ENCODE measurements at places on chromosomes 4 and X.

- no peak for DNase-seq
Observed at GRCh38 chr4:111274486-111274885, 651.6 kb upstream of the PITX2 start.

DNA sequence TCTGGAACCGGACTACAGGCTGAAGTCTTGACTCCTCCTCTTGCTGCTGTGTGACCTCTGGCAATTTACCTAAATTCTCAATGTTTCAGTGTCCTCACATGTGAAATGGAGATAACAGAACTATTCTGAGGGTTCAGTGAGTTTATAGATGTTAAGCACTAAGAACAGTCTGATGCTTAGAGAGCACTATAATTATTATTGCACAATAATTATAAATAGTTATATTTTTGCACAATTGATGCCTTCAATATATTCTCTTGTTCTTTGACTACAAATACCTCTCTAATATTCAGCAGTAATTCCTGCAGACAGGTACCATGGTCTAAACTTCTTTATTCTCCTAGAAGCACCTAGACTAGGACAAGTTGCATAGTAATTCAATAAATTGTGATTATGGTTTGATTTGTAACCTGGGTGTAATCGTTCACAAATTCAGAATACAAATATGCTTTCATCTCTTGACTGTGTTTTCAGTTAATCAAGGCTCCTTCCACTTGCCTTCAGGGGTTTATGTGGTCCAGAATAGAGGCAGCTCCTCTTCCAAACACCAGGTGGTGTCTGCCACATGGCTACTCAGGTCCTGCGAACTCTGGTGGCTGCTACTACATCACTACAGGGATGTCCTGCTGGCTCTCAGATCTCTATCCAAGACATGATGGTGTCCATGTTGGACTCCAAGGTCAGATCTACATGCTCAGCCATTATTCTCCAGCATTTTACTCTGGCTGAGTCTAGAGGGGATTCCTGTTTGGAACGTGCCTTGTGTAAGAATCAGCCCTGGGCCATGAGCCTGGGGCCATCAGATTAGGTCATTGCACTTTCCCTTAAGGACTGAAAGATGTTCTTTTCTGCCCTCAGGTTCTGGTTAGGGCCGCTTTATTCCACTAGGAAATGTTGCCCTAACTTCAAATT lies 103.4 kb downstream of the QRFPR start:
- DNase-seq, result peak; percentile 13

DNA sequence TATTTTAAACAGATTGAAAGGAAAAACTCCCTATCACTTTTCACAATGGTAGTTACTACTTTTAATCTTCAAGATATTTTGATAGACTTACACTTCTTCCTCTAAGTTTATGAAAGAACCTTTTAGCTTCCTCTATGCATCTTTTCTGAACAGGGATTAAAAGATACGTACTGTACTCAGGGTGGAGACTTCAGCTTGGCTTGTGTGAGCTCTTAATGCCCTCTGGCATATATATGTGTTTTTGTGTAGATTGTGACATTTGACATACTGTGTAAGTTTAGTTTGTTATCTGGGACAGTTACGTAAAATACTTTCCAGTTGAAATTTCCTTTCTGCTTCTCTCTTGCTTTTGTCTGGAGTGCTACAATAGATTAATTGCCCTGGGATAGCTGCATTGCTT lies 109.3 kb upstream of the NUDT6 start:
- no peak for DNase-seq

DNA sequence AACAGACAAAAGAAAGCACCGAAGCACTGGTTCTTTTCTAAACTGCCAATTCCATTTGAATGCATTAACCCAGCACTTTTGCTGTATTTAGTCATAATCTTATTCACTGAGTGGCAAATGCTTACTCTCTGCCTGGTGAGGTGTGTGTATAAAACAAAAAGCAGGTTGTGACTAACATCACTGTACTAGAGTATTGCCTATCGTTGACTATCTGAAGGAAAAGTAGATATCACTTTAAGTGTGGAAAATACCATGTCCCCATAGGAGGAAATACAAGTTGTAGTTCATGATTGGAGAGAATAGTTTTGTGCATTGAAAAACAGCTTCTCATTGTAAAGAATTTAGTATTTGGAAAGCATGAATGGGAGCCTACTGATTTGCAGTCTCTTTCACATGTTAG lies 2.7 kb downstream of the PDLIM5 start:
- DNase-seq, result no peak

GRCh38 chrX:154448484-154448883 lies 4.5 kb downstream of the FAM50A start:
- no peak for DNase-seq

DNA sequence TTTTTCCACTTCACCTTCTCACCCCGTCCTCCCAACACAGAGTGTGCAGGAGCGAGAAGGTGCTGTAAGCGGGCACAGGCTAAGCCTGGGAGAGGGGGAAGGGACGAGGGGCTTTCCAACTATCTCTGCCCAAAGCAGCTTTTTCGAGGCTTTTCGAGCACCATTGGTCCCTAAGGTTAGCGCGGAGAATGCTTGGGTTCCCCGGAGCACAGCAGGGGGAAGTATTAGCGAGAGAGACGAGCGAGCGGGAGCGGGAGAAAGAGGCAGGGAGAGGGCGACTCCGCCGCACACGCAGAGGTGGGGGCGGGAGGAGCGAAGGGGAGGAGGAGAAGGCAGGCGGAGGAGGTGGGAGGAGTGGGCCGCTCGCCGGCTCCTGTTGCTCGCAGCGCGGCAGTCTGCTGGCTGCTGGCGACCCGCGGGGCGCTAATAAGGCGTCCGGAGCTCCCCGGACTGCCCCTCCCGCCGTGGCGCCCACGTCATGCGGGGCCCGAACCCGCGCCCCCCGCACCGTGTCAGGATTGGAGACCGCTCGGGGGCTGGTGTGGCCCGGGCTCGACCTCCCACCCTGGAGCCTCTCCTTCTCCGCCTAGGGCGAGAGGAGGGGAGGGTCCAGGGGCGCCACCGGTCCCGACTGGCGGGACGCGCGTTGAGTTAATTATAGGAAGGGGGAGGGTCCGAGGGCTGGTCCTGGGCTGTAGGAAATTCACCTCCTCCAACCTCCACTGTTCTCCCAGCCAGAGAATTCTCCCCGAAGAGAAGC lies at the start of gene ADAMTS3:
Gene ADAMTS3 (minus strand): TSS at position 263 of the 760 bp plus-strand sequence. CDS start 459 bp downstream, outside the sequence.
- peak; percentile 46 for DNase-seq

DNA sequence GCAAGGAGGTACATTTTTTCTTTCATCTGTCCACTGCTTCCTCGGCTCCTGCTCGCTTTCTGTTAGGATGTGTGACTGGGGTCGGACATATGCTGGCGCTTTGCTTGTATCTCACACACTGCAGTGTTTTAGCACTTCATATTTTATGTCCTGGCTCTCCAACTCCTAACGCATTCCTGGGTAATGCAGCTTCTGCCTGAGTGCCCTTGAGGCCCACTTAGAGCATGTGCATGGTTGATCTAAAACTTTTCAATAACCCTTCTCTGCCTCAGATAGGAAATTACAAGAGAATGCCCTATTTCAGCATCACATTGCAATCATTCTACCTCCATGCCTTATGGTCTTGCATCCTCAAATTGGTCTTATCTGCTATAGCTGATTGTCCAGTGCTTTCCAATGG lies 65.3 kb downstream of the NEIL3 start:
- no peak for DNase-seq

DNA sequence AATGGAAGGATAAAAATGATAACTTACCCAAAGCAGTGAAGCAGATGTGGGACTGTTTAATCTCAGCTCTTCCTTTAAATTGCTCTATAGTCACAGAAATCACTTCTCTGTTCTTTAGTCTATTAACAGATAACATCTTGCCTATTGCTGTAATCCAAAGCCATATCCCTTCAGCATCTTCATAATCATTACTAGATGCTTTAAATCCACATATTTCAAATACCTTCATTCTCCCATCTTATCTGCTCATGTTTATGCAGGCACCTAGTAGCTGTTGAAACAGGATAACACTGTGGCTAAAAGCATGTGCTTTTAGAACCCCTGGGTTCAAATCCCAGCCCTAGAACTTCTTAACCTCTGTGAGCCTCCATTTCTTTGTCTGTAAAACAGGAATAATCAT lies 209.9 kb downstream of the RELL1 start:
- no peak for DNase-seq

DNA sequence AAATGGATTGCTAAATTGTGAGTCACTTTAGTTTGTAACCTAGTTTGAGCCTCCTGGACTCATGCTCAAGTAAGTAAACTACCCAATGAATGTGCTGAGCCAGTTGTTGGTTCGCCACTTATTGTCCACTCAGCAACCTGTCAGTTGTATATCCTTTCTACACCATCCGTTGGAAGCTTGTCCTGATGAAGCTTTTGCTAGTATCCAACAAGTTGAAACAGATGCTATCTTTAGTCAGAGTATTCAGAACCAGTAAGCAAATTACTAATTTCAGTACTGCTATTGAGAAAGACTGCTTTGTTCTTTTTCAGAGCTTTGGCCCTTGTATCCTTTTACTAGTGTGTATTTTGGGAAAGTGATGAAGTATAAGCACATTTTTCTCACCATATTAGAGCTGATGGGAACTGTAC lies 4.3 kb upstream of the NAA15 start:
- DNase-seq, result peak; percentile 65

DNA sequence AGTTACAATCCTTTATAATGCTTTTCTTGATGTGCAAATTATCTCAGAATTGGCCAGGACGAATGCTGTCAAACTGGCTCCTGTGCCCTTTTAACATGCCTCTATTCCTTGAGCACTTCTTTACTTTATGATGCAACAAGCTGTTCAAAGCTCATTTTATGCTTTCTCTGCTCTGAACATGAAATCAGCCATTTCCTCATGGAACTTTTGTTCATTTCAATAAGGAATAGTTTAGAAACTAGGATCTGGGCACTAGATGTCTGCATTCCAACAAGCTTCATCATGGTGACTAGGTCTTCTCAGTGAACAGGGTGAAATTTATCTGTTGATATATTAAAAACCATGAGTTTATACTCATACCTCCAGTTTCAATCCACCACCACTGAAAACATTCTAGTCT lies 87.3 kb upstream of the TEX13A start:
- no peak for DNase-seq

DNA sequence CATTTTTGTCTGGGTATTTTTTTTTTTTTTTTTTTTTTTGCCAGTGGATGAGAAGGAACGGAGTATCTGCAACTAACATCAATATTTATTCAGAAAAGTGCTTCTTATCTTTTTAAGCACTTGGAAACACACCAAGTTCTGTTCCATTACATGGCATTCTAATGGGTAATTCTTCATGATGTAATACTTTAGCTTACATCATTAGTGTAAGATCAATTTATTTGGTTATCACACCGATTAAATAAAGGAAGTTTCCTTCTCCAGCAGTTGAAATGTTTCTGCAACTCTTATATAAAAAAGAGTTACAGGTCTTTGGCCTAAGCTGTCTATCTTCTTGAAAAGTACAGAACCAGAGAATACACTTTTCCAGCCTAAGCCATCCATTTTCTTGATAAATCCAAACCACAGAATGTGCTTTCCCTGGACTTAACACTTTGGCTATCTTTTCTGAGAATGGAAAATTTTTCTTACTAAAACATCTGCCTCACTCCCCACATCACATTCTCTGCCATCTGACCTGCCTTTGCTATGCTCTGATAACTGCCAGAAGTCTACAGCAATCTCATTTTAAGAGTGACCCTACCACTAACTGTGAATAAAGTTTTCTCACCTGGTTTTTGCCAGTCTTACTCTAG lies 191.9 kb upstream of the MAB21L2 start:
- no peak for DNase-seq

DNA sequence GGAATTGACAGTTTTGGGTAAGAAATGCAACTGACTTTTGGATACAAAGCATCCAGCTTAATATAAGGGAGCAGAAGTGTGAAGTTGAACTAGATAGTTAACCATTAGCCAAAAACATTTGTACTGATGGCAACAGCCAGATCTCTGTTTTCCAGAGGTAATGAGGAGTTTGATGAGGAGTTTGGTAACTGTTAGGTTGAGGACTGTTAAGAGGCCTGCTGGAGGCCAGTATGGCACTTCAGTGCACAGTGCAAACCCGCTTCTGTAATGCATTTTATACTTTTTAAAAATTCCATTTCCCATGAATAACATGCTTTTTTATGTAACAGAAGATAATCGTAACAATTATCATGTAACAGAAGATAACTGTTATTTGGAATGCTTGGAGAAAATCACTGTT lies 30.0 kb downstream of the CDKL5 start:
- no peak for DNase-seq

- no peak for DNase-seq
Observed at GRCh38 chrX:18010253-18010652, 149.2 kb upstream of the RAI2 start.

GRCh38 chr4:169098054-169098497 lies 88.0 kb upstream of the CBR4 start:
- no peak for DNase-seq

DNA sequence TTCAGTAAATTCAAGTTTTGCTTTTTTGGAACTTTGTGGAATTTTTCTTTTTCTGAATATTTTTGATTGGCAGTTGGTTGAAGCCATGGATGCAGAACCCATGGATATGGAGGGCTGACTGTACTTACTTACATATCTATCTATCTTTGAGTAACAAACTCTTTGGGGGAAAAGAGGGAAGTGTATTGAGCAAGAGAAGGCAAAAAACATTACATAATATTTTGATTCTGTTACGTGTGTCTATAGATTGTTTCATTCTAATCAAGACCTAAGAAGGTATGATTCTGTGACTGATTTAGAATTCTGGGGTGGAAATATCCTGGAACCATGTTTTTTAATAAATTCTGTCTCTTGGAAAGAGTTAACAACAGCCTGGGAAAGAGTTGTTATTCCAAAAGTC lies 31.5 kb downstream of the GRSF1 start:
- DNase-seq, result no peak

DNA sequence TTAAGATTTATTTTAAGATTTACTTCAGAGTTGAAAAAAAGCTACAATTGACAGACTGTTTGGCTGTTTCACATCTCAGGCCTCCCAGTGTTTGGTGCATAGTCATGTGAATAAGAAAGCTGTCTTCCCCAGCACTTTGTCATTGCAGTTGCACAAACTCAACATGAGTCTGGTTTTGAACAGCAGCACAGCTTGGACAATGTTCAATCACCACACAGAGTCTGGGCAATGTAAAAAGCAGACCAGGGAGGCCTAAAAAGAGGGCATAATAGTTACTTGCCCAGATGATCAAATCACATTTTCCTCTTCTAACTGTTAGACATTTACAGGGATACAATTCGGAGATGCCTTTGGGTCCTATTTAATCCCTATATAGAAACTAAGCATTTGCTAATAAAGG lies 1055.0 kb downstream of the RPA4 start:
- DNase-seq, result no peak

- no peak for DNase-seq
Observed at GRCh38 chr4:4871573-4872313, 12.3 kb downstream of the MSX1 start.

DNA sequence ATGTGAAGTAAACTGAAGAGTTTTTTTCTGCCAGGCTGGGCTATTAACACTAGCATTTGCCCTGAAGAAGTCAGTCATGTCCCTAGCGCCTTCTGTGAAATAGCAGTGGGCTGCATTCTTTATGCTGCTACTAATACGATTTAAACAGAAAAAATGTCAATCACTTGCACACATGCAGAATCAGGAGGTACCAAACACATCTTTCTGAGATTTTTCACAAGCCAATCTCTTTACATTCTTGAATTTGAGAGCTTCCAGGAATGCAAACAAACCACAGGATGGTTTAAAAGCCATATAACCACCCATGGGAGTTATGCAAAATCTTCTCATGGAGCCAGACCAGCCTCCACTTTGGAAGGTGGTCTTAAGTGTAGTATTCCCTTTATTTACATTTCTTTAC lies 220.1 kb downstream of the IQCM start:
- no peak for DNase-seq

Measured in RWPE1 (cell line).